ENCODE measurements at places on chromosomes 3 and 15.

GRCh38 chr3:81291586-81291985 is 469.9 kb downstream of the GBE1 start:
- peak; percentile 22 for DNase-seq

DNA sequence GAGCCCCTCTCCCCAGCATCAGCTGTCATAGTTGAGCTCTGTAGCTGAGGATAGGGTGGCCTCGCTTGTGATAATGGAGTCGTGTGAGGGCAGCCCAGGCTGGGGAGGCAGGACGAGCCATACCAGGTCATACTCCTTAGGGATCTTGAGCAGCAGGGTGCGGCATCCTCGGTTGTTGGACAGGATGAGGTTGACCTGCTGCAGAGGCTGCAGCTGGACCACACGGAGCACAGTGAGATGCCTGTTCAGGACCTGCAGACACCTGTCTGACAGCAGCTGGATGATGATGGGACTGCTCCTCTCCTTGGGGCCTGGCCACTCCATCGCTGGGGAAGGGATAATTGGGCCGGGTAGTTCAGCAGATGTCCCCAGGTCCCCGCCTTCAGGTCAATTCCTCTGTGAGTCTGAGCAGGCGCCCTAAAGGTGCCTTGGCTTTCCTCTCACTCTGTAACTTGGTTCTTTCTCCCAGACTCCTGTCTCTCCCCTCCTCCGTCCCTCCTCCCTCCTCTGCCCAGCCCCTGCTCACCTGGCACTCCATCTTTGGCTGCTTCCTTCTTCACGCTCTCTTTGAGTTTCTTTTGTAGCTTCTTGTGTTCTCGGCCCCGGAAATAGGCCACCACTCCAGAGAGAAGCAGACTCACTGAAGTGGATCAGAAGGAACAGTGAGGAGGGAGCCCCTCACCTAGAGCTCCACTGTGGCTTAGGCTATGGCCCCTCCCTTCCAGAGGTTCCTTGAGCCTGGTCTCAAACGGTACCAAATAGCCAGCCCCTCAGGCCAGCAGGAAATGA is 7.8 kb downstream of the DUOX2 start:
- no peak for DNase-seq

DNA sequence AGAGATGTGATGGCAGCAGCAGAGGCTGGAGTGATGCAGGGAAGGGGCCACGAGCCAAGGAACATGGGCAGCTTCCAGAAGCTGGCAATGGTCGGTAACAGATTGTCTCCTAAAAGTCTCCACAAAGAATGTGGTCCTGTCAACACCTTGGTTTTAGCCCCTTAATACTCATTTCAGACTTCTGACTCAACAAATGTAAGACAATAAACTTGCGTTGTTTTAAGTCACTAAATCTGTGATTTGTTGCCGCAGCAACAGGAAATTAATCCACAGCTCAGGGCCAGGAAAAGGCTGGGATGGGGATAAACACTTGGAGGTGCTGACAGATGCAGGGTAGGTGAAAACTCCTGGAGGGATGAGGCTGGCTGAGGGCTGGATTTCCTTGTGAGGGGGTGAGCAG is 69.9 kb downstream of the OXNAD1 start:
- DNase-seq, result no peak

GRCh38 chr3:119965692-119966091 is 128.6 kb downstream of the GSK3B start:
- DNase-seq, result no peak

DNA sequence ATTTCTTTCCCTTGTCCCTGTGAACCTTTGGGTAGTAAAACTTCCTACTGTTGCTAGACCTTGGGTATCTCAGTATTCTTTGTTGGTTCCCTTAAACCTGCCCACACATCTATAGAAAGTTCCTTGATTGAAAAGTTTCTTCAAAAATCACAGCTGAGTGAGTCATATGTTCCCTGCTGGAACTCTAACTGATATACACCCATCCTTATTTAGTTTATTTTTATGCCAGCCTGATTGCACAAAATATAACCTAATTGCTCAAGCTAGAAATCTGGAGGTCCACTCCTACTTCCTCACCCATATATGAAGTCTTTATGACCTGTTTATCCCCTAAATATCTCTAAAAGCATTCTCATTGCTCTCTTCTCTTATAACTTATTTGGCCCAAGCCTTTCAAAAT is 13.7 kb upstream of the GJD2 start:
- no peak for DNase-seq

GRCh38 chr3:181717549-181718171 is 5.9 kb downstream of the SOX2 start:
- DNase-seq, result no peak

DNA sequence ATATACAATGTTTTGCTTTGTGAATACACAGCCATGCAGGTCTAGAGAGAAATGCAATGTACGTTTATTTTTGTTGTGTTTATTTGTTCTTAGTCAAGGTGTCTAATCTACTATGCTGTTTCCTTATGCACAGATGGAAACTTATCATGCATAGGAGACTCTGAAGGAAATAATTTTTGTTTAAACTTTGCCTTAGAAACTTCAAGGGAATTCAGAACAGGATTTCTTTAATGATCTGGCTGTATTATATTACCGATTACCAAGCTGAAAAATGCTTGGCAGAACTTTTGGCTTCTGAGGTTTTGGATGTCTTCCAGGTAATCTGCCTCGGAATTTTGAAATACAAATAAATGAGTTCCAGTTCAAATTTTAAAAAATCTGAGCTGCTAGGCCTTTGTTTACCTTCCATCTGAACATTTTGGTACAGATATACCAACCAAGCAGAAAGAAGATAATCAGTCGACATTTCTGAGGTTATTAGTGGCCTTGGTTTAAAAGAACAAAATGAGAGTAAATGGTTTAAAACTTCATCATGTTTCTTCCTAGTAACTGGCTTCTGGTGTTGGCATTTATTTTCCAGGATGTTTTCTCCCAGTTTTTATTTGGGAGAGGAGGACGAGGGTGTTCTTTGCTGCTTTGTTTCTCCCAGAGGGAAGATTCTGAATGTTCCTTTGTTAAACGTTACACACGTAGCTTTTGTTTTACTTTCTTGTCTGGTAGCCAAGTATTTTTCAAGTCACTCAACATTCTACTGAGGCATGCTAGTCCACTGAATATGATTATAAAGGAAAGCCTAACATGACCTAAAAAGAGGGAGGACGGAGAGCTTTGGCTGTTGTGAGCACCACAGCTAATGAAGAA is 421.8 kb upstream of the TBL1XR1 start:
- DNase-seq, result peak; percentile 89

- no peak for DNase-seq
Observed at GRCh38 chr3:13005301-13005700, 67.9 kb downstream of the IQSEC1 start.

GRCh38 chr3:177713928-177714900 is 516.9 kb upstream of the TBL1XR1 start:
- no peak for DNase-seq

GRCh38 chr15:50138391-50138790 is 19.4 kb upstream of the ATP8B4 start:
- DNase-seq, result no peak

GRCh38 chr3:52326976-52327375 is 10.9 kb downstream of the DNAH1 start:
- no peak for DNase-seq

DNA sequence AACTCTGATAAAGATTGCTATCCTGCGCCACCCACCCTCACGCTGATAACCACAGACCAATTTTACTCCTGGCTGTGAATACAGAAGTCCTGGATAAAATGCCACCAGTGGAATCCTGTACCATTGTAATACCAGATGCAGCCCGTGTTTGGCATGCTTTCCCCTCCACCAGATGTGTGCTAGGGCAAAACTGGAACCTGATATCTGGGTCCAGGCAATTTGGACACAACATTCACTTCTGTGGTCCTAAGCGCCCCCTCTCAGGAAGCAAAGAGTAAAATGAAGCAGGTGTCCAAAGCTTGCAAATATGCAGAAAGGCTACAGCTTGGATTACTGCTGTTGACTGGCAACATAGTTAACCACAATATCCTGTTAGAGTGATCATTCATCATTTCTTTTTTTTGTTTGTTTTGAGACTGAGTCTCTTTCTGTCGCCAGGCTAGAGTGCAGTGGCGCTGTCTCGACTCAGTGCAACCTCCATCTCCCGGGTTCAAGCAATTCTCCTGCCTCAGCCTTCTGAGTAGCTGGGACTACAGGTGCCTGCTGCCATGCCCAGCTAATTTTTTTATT is 32.8 kb downstream of the LOXL1 start:
- no peak for DNase-seq

Measured in astrocyte of the cerebellum (primary cell).